NCI-H1092 (cell line): ENCODE measurements at places on chromosomes 7 and 10.

GRCh38 chr10:43383204-43383971, 12.0 kb downstream of the FXYD4 start:
- no peak for DNase-seq

- no peak for DNase-seq
Measured at GRCh38 chr10:12961416-12962205, 39.9 kb downstream of the CCDC3 start.

DNA sequence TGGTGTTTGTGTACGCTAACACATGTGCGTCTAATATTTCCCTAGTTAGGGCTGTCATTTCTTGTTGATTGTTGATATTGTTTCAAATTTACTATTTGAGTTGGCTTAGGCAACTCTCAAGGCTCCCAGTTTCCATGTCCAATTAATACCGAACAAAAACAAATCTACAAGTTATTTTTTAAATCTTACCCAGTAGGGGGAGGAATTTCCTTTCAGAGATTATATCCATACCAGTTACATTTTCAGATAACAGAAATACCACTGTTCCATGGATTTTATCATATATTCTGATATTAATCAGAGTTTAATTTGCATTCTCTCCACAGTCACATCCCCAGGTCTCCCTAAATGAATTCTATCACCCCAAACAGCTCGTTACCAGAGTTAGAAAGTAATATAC, 7.2 kb upstream of the AKR1B10 start:
- DNase-seq, result no peak

GRCh38 chr10:116170815-116171250, 102.2 kb downstream of the GFRA1 start:
- no peak for DNase-seq

DNA sequence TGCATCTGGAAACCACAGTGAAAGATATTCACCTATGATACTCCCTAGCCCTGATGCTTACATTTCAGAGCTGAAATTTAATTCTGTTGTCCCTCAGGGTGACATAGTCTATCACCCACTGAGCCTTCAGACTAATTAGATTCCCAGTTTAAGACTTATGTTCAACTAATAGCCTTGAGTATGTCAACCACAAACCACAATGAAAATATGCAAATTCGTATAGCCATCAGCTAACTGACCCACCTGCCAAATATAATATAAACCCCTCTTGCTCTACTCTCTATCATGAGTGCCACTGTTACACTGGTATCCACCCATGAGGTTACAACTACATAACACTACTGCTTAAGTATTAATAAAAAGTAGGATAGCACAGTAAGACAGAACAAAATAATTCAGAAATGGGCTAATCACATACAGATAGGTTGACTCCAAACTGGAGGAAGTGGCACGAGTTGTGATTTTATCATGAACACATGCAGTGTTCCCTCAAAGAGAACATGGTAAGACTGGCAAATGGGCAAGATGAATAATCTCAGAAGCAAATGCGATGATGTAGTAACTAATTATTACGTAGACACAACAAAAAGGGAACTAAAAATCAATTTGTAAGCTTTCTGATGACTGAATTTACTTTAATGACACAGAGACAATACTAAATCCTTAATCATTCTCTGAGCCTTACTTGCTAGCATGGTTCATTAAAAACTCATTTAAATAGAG, 290.6 kb downstream of the PARD3 start:
- no peak for DNase-seq

DNA sequence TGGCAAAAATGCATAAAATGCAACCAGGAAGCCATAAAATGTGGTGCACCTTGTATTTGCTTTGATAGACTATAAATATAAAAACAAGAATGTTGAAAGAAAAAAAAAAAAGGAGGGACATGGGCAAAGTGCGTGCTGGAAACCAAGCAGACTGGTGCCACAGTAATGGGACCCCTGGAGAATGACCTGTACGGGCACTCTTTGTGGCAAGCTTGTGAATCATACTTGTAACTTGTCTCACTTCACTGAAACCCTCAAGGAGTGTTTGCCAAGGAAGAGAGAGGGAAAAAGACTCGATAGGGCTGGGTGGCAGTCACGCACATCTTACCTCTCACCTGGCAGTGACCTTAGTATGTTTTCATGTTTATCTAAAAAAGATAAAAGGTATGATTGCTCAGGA, 1183.6 kb downstream of the GATA3 start:
- no peak for DNase-seq

DNA sequence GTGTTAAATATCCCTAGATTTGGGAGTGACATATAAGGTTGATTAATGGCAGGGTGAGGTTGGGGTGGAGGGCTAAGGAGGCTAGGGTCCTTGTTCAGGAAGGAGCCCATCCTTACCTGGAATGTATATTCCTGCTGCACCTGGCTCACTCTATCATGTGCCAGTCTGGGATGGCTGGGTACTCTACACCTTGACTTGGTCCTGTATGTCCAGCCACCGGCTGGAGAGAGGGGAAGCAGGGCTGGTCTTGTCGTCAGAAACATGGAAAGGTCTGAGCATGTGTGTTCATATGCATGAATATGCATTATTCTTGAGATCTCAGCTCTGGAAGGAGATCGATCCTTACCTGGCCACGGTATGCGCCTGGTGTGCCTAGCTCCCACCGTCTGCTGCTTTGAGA, 33.2 kb downstream of the TMEM270 start:
- no peak for DNase-seq

- DNase-seq, result no peak
Measured at GRCh38 chr7:67359900-67360299, 363.3 kb downstream of the TYW1 start.

DNA sequence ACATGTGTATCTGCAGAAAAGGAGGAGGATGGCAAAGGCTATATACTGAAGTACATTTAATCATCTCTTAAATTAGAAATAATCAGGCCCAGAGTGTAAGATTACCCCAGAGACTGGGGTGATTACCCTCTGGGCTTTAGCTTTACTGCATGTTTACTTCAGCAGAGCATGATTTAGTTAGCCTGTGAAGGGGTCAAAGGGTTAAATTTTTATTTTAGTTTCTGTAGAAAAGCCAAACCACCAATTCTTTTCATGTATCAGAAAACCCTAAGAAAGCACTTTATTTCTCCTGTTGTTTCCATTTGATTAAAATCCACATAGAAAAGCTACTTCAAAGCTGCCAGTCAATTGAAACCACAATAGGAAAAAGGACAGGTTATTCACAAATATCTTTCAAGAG, 101.5 kb upstream of the LSM8 start:
- DNase-seq, result no peak

DNA sequence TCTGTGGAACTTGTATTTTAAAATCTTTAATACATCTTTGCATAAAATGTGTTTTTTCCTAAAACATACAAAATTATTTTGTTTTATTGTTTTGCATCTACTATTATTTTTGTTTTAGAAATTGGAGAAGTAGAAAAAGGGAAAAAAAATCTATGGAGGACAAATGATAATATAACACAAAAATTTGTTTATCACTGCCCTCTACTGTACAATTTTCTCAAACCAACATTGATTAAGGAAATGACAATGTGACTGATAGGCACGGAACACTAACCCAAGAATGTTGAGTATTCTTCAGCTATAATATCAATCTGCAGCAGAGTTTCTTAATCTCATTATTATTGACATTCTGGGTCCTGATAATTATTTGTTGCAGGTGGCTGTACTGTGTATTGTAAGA, 9.5 kb upstream of the ING3 start:
- DNase-seq, result no peak
